ENCODE measurements at places on chromosomes 2 and 18.

GRCh38 chr2:33727361-33728032, 128.4 kb upstream of the FAM98A start:
- DNase-seq: no peak

GRCh38 chr2:17272652-17273525, 245.4 kb downstream of the RAD51AP2 start:
- no peak for DNase-seq

- no peak for DNase-seq
Measured at GRCh38 chr2:179909845-179910734, 48.7 kb upstream of the ZNF385B start.

DNA sequence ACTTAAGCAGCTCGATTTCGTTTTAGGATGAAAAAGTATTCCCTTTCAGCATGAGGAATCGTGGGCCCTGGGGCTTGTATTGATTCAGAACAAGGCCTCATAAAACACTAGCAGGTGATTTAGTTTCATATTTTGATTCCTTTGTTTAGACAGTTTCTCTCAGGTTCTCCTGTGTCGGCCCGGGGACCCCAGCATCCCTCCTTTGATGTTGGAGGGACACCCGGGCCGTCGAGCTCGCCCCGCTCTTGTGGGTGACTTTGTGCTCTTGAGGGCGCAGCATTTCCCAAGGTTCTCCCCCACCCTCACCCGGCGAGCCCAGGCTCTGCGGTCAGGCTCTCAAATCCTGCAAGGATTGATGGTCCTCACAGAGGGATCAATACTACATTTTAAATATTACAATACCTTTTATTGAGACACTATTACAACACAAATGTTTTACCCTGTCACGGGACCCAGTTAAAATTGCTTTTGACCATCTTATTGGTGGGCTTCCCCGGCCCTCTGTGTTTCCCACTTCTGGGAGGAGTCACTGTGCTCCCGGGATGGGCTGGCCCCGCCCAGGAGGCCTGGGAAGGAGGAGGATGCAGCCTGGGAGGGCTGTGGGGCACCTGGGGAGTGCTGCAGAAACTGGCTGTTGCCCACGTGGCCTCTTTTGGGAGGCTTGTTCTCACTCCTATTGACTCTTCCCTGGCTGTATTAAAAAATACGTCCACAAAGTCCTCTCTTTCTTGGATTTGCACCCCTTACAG, 222.6 kb downstream of the INSIG2 start:
- no peak for DNase-seq

DNA sequence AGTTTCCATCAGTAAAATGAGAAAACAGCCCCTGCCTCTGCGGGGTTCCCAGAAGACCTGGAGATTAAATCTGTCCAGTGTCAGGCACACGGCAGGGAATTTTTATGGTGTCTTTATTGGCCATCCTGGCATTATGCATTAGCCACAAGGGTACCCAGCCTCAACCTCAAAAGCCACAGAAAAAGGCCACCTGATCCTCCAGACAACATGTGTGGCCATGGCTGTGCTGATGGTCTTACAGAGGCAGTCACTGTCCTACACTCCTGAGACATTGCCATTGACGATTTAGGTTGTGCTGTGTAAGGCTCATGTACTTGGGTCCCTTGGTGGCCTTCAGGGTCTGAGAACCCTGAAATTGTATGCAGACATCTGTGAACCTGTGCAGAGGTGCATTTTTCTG, 115.6 kb downstream of the SMAD7 start:
- no peak for DNase-seq

GRCh38 chr2:21966139-21966538, 842.4 kb downstream of the TDRD15 start:
- no peak for DNase-seq

DNA sequence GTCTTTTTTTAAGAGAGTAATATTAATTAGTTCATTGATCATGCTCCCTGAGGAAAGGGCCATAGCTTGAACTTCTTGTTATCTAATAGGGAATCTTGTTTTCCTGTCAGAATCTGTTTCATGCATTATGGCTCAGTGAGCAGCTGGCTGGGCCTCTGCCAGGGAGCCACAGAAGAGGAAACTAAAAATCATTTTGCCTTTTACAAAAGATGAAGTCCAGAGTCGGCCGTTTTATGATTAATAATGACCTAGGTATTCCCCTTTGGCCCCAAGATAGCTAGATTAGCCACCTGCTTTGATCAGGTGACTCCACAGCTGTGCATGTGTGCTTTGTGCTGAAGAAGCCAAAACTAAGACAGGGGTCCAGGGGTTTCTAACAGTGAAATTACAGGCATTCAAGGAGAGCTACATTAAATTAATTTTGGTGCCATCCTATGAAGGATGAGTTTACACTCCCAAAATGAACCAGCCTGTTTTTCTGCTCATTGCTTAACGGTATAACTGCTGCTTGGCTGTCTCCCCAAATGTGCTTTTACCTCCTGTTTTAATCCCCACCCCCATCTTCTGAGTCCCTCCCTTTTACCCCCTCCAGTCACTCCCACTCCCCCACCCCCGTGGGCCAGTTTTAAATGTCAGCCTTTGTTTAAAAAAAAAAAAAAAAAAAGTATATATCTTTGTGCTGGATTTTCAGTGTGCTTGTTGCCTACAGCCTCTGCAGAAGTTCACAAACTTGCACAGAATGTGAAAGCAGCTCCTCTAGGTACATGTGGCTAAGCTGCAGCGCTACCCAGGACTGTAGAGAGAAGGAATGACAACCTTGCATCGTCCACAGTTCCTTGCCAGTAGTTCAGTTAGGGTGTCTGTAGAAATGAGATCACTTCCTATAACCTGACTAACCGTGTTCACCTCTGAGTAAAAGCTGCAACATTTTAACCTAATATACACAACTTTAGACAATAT, 93.1 kb downstream of the CABLES1 start:
- DNase-seq: peak; percentile 55

- no peak for DNase-seq
Measured at GRCh38 chr2:229445019-229445418, 173.9 kb upstream of the PID1 start.

DNA sequence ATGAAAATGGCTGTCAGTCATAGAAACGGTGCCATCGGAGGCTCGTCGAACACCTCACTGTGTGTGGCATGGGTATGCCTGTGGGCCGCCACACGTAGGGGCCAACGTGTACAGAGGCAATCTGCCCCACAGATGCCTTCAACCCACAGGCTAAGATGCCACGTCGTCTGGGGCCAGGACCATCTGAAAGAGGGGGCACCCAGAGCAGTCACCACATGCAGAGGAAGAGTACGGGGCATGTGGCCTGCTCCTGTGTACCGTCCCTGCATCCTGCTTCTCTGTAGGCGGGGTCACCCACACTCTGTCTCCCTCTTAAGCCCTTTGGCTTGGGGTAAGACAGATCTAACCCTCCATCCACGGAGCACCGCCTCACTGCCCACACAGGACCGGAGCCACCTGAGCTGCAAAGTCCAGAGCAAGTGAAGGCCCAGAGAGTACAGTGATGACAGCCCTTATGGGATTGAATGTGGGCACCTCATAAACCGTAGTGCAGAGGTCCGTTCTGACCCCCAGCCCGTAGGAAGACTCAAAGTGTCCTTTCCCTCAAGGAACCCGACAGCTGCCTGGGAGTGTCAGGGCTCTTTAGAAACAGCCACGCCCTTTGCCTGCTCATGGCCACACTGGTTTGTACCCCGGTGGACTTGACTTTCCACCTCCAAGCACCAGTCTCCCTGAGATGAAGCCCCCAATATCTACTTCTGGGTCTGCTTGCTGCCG, 66.2 kb downstream of the TWIST2 start:
- no peak for DNase-seq

DNA sequence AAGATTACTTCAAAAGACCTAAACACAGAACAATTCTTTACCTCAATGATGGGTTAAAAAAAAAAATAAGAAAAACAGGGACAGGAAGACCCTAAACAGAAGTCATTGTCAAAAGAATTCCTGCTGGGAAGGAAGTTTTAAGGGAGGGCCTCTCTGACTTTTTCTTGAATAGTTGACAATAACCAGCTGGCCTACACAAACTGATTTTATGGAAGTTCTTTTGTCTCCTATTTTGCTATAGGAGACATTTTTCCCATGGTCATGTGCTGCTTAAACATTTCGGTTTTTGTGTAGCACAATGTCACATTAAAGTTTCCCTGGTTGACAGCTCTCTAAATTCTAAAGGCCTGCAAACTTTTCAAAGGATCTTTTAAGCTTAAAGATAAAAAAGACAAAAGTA, 55.3 kb downstream of the RFTN2 start:
- no peak for DNase-seq

DNA sequence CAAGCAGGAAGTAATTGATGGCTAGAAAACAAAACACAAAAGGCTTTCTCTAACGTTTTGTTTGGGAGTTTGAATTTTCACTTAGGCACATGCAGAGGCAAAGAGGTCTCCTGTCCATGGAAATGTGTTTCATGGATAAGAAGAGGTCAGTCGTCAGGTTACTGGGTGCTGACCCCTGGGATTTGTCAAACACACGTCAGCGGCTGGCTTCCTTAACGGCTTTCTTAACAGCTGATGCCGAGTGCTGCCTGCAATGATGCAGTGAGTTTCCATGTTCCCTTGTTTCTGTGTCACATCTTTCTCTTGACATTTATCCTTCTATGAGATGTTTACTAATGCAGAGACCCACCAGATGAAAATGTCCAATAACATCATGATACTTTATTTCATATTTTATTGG, 31.7 kb downstream of the GPR39 start:
- DNase-seq: no peak

- no peak for DNase-seq
Measured at GRCh38 chr2:1607971-1608688, 136.2 kb downstream of the PXDN start.

DNA sequence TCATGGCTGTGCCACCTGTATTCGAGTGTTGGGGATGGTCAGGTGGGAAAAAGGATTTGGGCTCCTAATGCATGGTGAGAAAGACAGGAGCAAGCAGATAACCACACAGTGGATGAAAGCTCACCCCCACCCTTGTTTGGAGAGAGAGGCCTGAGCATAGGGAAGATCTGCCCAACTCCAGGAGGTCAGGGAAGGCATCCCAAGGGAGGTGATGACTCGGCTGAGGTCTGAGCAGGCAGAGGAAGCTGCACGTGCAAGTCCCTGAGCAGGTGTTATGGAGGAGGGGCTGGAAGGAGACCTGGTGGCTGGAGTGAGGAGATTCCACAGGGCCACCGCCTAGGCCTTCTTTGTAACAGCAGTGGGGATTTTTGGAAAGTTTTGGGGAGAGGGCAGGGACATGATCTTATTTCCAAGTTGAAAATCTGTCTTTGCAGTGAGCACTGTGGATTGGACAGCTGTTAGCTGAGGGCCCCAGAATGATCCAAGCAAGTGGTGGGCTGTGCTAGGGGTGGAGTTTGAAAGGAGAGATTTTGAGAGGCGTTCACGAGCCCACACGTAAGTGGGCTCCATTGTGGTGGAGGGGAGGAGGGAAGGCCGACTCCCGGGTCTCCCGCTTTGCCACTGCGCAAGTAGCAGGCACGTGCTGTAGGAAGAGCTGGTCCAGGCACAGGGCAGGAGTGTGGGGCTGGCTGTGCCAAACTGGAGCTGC, 228.5 kb downstream of the GLI2 start:
- no peak for DNase-seq

GRCh38 chr18:46899274-46899948, 17.9 kb downstream of the PIAS2 start:
- no peak for DNase-seq

- DNase-seq: no peak
Measured at GRCh38 chr18:22510697-22511096, 93.0 kb upstream of the CTAGE1 start.

- no peak for DNase-seq
Measured at GRCh38 chr18:39589496-39589895, 2023.9 kb upstream of the CELF4 start.

- DNase-seq: no peak
Measured at GRCh38 chr2:32423536-32423935, 66.7 kb downstream of the BIRC6 start.

GRCh38 chr2:96876269-96877041, 6.6 kb upstream of the SEMA4C start:
- no peak for DNase-seq

GRCh38 chr18:1663879-1664705, 759.4 kb downstream of the ADCYAP1 start:
- peak; percentile 43 for DNase-seq

DNA sequence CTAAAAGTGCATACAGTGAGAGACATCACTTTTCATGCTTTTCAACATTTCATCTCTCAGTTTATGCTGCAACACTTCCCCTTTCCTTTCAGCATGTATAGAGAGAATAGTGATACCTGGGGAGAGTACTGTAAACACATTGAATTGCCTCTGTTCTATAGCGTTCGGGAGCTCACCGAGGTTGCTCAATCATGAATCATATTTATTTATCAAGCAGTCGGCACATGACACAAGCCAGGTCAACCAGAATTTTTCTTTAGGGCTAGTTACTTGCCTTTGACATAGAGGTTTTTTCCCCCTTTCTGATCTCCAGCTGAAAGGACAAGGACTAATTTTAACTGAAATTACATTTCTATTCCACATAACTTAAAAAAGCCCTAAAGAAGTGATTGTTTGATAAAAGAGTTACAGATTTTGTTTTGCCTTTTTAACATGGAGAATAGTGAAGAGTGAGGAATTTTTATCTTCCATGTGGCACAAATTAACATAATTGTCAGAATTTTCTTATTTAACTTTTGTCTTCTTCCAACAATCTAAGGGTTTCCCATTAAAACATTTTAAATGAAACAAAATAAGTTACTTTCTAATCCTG, 690.9 kb upstream of the TMEFF2 start:
- no peak for DNase-seq

DNA sequence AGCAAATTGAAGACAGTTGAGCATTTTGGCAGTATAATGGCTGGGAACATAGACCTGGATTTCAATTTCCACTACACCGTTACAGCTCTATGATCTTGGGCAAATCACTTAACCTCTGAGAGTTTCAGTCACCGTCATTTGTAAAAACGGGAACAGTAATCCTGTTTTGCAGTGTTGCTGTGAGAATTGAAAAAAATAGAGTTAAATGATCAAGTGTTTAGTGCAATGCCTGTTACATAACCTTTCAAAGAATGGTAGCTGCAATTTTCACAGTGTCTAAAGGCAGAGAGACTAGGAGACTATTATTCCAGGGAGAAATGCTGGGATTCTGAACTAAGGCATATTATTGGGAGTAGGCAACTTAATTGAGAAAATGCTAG, 2.0 kb downstream of the AGPS start:
- no peak for DNase-seq

- DNase-seq: no peak
Measured at GRCh38 chr2:44079686-44080085, 83.9 kb upstream of the LRPPRC start.

DNA sequence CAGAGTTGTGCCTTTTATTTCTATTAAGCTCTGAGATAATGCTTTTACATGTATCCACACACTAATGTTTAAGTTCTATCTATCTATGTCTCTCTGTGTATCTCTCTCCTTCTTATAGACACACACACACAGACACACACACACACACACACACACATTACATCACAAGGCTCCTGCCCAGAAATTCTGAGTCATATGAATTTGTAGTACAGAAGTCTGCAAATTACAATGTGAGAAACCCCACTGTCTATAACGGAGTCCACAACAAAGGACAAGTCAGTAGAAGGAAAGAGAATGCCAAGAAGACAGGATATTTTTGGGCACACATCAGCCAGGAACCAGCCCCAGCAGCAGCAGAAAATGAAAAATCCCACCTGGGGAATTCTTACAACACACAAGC, 142.4 kb downstream of the EN1 start:
- DNase-seq: no peak

GRCh38 chr2:19607931-19608771, 249.7 kb upstream of the OSR1 start:
- no peak for DNase-seq

Data from activated CD4-positive, alpha-beta memory T cell treated with anti-CD3 and anti-CD28 coated beads for 36 hours (primary cell).